Eye (tissue), 1 donor: ENCODE measurements at places on chromosomes 7 and 10.

GRCh38 chr10:70119623-70120022, 13.0 kb downstream of the AIFM2 start:
- no peak for DNase-seq

DNA sequence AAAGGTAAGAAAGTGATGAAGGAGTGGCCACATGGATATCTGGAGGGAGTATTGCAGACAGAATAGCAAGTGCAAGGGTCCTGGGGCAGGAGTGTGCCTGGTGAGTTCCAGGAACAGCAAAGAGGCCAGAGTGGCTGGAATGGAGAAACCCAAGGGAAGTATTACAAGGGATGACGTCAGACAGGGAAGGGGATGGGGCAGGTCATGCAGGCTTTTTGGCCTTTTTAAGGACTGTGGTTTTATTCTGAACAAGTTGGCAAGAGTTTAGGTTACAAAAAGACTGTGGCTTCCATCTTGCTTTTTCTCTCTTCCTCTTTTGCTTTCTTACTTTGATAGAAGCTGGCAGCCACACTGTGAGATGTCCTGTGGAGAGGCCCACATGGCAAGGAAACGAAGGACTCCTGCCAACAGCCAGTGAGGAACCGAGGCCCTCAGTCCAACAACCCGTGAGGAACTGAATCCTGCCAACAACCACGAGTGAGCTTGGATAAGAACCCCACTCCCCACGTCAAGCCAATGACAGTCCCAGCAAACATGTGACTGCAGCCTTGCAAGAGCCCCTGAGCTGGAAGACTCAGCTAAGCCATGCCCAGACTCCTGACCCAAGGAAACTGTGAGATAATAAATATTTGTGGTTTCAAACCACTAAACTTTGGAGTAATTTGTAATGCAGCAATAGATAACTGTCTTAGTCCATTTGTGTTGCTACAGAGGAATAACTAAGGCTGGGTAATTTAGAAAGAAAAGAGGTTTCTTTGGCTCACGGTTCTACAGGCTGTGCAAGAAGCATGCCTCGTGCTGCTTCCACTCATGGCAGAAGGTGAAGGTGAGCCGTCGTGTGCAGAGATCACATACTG, 19.8 kb upstream of the KDM7A start:
- no peak for DNase-seq

GRCh38 chr10:5645944-5646617, 20.3 kb downstream of the ASB13 start:
- DNase-seq, result no peak

DNA sequence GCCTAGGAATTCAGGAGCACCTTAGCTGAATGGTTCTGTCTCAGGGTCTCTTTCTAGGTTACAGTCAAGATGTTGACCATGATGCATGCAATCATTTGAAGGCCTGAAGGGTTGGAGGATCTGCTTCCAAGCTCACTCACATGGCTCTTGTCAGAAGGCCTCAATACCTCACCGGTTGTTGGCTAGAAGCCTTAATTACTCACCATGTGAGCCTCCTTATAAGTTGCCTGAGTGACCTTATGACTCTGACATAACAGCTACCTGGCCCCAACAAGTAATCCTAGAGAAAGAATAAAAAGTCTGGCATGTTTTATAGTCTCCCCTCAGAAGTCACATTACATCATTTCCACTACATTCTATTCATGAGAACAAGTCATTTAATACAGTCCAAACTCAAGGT, 3.4 kb upstream of the C1GALT1 start:
- DNase-seq, result no peak

- DNase-seq, result peak; percentile 60
Measured at GRCh38 chr10:49115015-49115795, at the start of gene VSTM4. TSS of gene VSTM4 (minus strand) at chr10:49115522. CDS start at chr10:49115485, 37 bp downstream.

- no peak for DNase-seq
Measured at GRCh38 chr7:115359955-115360354, 438.1 kb downstream of the MDFIC start.

DNA sequence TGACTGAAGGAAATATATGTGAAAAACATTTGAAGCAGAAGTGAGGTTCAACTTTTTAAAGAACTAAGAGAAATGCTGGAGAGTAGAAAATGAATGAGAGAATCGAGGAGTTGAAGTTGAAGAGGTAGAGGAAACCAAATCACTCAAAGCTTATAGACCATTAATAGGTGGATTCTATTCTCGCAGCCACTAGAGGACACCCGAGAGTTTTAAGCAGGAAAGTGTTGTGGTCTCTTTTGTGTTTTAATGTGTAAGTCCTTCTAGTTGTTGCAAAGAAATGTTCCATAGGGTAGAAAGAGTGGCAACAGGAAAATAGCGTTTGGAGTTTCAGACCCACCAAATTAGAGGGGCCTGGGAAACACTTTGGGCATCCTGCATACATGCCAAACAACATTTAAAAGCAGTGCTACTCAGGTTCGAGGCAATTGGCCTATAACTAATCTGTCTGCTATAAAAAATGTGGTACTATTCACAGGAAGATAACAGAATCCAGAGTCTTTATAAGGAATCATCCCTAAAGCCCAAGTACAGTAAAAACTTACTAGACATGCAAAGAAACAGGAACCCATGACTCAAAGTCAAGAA, 75.3 kb upstream of the TAS2R16 start:
- no peak for DNase-seq

DNA sequence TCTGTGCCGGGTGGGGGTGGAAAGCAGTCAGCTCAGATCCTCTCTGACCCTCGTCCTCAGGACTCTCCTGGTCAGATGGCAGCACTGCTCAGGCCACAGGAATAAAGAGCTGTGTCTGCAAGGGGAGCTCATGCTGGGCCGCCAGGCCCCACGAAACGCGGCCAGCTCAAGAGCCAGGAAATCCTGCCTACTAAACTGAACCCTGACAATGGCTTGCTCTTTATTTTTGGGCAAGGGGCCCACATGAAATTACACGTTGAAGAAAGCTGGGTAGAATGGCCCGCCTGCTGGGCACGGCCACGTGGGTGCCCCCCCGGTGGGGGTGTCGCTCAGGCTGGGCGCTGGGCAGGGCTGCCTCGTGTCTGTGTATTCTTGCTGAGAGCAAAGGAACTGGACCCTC, 103.0 kb downstream of the ITIH5 start:
- DNase-seq, result no peak

DNA sequence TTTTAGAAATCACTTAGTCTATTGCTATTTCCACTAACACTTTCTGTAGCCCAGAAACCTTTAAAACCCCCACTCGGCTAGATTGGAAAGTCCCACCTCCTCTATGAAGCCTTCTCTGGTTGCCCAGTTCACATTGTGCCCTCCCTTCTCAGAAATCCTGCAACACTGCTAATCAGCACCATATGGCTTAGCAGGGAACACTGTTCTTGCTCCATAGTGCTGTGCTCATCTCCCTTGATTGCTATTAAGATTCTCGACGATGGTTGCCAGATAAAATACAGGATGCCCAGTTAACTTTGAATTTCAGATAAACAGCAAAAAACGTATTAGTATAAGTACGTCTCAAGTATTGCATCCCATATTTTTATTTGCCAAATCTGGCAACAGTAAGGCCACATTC, 40.1 kb upstream of the XPNPEP1 start:
- no peak for DNase-seq

GRCh38 chr7:104929921-104930320, 84.1 kb upstream of the KMT2E start:
- no peak for DNase-seq

- no peak for DNase-seq
Measured at GRCh38 chr7:45677311-45677900, 103.2 kb downstream of the ADCY1 start.

GRCh38 chr7:117505238-117505637, 25.4 kb downstream of the CFTR start:
- no peak for DNase-seq

DNA sequence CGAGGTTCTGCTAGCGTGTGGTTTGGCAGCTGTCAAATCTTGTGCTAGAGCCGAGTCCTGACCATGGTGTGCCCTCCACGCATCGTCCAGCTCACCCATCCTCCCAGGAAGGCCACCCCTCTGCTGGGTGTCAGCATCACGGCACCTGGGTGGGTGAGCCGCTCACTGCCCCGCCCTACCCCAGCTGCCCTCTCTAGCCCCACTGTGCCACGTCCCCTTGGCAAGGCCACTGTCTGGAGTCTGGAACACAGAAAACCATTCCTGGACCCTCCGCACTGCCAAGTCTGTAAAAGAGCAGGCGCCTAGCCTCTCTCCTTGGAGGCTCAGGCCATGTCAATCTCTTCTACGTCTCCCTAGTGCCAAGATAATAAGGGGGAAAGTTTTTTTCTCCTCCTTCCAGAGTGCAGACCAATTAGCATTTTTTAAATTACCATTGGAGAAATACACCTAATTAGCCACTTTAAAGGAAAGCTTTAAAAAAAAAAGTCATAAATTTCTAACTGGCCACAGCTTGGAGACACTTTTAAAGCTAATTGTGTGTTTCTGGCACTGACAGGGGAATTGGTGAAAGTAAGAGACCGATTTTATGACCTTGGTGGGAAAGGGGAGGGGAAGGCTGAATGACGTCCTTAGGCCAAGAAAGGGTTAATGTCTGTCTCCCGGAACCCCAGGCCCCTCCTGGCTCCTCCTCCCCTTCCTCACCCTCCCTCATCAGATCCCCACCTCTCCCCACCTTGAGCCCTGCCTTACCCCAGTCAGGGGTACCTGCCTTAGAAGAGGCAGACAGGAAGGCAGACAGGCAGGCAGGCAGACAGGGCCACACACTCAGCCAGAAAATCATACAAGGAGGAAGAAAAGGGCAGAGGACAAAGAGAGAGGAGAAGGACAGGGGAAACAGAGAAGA, 151.2 kb downstream of the PLXNA4 start:
- DNase-seq, result no peak

DNA sequence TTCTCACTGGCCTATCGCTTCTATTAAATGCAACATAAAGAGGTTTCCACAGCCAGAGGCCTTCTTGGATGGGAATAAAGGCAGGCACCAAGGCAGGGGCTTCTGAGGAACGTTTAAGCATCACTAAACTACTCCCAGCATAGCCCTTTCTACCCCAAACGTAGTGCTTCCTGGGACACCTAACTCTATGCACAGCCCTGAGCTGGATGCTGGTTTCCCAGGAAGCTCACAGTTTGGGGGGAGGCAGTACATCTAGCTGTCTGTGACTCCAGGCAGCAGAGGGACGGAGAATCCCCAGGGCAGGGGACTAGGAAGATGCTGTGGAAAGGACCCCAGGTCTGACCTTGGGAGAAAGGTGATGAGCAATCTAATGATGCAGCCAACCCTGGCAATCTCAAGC, 192.8 kb upstream of the ZMIZ1 start:
- no peak for DNase-seq

GRCh38 chr7:46832136-46832535, 749.8 kb downstream of the TNS3 start:
- no peak for DNase-seq

DNA sequence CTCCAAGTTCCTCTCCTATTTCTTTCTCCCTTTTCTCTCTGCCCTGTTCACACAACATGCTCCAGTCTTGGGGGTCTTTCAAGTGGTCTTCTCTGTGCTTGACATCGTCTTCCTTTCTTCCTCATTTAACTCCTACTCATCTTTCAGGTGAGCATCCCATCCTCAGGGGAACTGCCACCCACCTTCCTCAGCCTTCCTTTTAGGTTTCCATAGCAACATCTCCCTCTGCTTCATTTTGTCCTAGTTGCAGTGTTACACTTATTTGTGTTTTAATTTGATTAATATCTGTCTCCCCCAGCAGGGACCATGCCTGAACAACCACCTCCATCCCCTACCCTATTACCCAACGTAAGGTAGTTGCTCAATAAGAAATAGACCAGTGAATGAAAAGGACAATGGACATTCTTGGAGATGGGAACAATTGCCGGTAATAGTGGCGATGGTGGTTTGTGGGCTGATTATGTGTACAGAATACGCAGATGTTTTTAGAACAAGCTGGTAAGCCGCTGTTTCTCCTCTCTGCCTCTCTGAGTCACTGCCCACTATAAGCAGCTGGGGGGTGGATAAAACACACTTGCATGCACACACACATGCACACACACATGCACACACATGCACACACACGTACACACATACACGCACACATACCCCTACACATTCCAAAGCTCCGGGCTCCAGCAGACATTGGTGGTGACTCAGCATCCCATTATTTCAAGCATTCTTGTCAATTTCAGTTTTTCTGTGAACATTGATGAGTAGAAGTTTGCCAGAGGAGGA, 251.6 kb downstream of the GATA3 start:
- no peak for DNase-seq

GRCh38 chr7:100124301-100125230, 2.2 kb upstream of the MBLAC1 start:
- no peak for DNase-seq
